ENCODE measurements at places on chromosomes 13 and 19. TPM values are rescaled to one million over a fixed set of nuclear protein-coding genes. Genes with fewer than 3 reads are reported as not detected.

JSRP1 gene
- total RNA-seq, result not detected

KCNJ14 gene
- total RNA-seq, result not detected

FGF9 gene
- total RNA-seq, result 0.13 TPM

GRWD1 gene
- total RNA-seq, result 32.4 TPM

COG6 gene
- total RNA-seq, result 23.2 TPM

RAB3D gene
- 31.8 TPM for total RNA-seq
